ENCODE measurements at places on chromosomes 2 and 18.

- DNase-seq = no peak
Measured at GRCh38 chr2:69918401-69918800, 3.5 kb downstream of the MXD1 start.

GRCh38 chr2:230225486-230225885 is at the start of gene SP140:
Gene SP140, plus strand, starts transcription at chr2:230225736. Its CDS starts 109 bp downstream, at chr2:230225845.
- no peak for DNase-seq

DNA sequence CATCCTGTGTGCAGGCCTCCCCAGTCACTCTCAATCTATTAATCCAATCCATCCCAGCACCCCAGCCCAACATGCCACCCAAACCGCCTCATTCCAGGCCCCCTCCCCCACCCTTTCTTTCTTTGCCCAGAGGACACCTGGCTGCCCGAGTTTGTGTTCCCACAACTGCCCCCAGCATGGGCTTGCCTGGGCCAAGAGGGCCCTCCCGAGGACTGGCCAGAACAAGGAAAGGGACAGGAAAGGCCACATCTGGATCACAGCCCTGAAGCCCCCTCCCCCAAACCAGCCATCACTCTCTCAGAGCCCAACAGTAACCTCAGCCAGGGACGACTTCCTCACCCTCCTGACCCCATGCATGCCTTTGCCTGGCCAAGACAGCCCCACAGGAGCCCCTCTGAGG is 1.2 kb downstream of the TNS1 start:
- DNase-seq = no peak

DNA sequence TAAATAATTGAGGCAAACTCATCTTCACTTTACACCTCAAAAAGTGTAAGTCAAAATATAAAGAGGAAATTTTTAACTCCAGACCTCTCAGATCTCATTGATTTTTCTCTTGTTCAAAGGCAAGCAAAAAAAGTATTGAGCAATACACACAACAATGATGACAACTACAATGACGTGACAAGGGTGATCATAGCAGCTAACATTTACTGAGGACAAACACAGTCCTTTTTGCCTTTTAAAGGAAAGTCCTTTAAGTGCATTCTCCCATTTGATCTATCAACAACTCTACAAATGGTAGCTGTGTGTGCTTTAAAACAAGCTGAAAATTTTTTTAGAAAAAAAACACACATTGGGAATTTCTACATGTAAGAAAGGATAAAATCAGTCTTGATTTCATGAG is 123.5 kb upstream of the CTAGE1 start:
- no peak for DNase-seq

DNA sequence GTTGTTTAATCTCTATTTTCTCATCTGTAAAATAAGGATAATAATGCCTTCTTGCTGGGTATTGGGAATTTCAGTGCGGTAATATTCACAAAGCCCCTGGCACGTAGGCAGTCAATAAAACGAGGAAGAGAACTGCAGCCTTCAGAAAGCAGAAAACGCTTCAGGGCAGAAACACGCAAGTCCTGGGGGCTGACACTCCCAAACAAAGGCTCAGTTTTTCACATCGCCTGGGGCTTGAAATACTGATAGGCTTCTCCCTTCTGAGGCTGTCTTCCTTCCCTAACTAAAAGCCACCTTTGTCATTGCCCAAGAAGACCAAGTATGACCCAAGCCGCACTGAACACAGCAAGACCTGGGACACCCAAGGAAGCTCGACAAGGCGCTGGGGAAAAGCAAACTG is 32.4 kb downstream of the TMEM177 start:
- no peak for DNase-seq

GRCh38 chr2:46701152-46701551 is 214.5 kb downstream of the MCFD2 start:
- no peak for DNase-seq

- DNase-seq = no peak
Measured at GRCh38 chr2:104976603-104977120, 61.2 kb upstream of the MRPS9 start.

DNA sequence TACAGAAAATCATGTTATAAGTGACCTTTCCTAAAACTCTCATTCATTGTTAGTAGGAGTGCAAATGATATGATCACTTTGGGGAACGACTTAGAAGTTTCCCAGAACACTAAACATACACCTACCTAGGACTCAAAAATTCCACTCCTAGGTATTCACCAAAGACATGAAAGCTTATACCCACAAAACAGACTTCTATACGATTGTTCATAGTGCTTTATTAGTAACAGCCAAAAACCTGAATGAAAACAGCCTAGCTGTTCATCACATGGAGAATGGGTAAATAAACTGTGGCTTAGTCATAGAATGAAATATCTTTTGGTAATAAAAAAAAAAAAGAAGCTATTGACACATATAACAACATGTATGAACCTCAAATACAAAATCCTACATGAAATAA is 8.8 kb downstream of the NOL10 start:
- no peak for DNase-seq

DNA sequence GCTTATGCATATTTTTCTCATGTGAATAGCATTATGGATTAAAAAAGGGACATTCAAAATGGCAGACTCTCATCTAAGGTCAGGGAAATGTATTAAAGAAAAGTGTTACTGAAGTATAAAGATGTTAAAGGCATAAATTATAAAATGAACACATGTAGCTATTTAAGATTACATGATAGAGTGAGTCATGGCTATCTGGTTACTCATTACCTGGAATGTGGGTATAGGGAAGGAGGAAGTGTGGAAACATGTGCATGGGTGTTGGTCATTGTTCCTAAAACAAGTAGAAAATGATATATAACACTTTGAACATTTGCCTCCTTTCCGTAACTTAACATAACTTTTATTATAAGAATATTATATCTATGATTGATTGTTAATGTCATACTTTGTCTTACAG is 66.4 kb downstream of the MYO1B start:
- no peak for DNase-seq

- DNase-seq = no peak
Measured at GRCh38 chr18:27057519-27058234, 127.4 kb downstream of the CHST9 start.

DNA sequence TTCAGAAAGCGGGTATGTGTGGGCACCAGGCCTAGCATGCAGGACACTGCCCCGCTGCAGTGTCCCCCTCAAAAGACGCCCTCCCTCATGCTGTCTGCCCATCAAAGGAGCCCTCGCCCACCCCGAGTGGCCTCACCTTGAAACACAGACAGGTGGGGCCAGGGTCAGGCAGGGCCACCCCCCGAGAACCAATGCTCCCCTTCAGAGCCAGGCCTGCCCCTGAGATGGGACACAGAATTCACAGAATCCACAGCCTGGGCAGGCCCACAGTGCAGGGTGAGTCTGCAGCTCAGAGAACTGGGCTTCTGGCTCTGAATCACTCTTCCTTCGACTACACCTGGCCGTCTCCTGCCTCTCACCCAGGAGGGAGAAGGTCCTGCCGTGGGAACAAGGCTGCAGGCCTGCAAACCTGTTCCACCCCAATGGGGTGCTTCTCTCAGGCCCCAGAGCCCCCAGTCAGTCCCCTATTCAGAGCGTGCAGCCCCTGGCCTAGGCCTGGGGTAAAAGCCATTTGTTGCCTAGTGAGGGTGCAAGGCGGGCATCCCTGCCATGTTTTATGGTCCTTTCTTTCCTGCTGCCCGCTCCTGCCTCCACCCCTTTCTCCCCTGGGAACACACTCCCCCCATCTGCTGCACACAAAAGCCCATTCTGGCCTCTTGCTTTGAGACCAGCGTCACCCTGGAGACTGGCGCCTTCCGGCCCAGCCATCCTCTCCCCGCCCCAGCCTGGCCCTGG is 11.3 kb upstream of the ARHGEF4 start:
- no peak for DNase-seq
